ENCODE measurements at places on chromosomes 1 and 21. TPM values are rescaled to one million over a fixed set of nuclear protein-coding genes. Genes with fewer than 3 reads are reported as not detected.

GRCh38 chr1:7922301-7922700 lies 18.3 kb downstream of the TNFRSF9 start:
- DNase-seq, result no peak

DNA sequence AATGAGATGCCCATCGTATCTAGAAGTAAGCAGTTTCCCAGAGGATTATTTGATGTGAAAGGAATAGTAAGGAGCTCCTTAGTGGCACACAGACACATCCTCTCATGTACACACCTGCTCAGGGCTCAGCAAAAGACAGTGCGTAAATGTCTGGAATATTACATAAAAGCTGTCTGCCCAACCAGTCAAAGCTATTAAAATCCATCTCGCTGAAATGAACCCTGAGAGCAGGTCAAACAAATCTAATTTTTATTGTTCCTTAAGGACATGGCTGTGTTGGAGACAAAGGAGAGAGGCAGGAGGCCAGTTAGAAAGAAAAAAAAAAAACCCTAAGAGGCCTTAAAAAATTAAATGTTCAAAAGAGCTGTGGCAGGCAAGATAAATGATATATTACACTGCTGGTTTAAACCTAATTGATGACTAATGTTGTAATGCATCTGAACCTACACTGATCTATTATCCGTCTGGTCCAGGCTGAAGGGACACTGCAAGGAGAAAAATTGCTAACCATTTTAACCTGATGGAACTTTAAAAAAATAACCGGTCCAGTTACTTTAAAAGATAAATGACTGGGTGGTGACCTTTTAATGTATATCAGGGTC lies 58.5 kb upstream of the FGGY start:
- DNase-seq, result no peak

DNA sequence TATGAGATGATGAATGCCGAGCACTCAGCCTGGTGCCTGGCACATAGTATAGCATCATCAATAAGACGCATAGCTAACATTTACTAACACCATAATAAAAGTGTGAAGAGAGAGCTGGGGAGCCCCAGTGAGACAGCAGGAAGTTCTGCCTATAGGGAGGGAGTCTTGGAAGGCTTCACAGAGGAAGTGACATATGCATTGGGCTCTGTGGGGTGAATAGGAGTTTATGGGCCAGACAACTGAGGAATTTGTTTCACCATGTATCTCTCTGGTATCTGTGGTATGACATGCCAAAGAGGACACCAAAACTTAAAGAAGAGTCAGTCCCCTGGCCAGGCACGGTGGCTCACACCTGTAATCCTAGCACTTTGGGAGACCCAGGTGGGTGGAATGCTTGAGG lies 118.3 kb upstream of the TMEM51 start:
- no peak for DNase-seq

The LENEP gene
- 0.21 TPM for polyA plus RNA-seq

DNA sequence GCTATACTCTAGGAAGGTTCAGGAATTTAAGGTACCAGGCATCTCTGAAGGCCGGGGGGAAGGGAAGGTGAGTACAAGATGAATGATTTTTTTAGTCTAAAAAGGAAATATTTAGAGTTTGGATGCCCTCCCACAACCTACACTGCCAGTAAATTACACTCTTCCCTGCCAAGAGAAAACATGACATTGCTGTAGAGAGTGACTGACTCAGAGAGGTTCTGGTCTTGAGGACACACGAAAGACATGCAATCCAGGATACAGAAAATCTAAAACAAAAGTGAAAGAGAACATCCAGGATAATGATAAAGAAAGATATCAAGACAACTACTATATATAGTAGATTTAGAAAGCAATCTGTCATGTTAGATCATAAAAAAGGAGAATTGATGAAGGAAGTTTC lies 200.5 kb downstream of the TYW3 start:
- no peak for DNase-seq

GRCh38 chr21:19507682-19508260 lies 1104.2 kb upstream of the TMPRSS15 start:
- no peak for DNase-seq

DNA sequence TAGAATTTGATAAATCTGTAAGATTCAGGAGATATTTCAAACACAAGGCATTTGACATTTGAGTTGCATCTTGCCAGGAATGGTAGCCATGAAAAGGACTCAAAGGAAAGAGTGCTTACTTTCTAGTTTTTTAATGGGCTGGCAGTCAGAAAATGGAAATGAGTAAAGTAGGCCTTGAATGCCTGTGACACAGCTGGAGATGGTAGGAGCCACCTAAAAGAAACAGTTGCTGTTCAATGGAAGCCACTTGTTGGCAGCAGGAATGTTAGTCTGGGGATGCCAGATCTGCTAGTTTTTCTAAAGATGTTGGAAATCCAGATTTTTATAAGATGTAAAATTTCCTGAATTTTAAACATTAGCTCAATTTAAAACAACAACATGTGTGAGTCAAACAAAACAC lies 43.6 kb downstream of the CACHD1 start:
- DNase-seq, result no peak

DNA sequence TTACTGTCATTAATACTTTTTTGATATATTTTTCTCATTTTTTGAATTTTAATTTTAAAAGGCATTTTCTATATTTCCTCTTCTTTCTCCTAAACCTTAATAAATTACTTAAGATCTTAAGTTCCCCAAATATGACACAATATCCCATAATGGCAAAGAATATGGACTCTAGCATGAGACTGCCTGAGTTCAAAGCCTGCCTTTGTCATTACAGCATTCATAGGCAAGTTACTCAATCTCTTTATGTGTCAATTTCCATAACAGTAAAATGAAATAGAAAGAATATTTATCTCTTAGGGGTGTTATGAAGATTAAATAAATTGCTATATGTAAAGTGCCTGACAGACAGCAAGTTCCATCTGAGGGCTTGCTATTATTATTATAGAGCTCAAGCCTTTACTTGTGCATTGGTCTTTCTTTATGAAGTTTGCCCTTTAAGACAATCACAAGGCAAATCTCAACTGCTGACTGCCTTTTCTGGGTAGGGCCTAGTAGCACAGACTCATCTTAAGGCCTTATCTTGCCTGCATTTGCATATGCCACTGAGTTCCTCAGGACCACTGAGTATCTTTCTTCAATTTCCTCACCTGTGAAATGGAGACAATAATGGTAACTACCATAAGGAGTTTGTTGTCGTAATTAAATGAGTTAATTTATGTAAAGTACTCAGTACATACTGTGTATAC lies 231.0 kb downstream of the NRIP1 start:
- DNase-seq, result no peak

GRCh38 chr1:17466359-17466758 lies 26.9 kb upstream of the RCC2 start:
- no peak for DNase-seq

GRCh38 chr1:161820914-161821313 lies 54.8 kb downstream of the ATF6 start:
- no peak for DNase-seq

DNA sequence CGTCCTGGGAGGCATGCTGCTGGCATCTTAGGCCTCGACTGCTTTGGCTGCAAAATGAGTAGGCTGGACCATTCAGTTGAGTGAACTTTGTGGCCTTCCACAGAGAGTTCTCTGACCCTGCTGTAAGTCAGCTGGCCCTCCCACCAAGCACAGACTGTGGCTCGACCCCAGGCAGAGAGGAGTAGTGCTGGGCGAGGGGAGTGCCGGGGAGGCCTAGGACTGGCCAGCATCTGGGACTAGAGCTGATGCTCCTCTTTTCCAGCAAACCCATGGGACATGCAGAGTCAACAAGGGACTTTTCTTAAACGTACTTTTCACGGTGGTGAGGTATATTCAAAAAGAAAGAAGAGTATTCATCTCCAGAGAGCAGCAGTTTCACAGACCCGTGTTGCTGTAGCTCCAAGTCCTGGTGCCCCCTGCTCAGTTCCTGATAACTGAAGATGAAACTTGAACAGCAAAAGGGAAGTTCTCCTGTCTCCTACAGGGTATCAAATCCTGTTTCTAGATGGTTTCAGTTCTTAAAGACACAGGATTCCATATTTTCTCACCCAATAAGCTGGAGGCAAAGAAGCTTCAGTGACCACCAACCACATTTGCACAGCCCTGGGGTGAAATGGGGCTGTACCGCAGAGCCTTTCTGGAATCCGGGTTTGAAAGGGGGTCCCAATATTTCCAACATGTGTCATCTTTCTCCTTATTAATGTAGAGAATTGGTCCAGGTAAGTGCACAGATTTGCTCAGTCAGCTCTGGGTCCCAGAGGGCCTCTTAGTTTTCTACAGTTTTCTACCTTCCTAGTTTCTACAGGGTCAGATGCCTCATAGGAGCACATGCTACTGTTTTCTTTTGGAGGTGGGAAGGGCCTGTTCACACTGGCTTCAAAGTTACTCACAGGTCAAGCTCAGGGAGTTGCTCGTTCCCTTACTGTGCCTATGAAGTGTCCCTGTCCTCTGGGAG lies 20.9 kb downstream of the BATF3 start:
- no peak for DNase-seq

DNA sequence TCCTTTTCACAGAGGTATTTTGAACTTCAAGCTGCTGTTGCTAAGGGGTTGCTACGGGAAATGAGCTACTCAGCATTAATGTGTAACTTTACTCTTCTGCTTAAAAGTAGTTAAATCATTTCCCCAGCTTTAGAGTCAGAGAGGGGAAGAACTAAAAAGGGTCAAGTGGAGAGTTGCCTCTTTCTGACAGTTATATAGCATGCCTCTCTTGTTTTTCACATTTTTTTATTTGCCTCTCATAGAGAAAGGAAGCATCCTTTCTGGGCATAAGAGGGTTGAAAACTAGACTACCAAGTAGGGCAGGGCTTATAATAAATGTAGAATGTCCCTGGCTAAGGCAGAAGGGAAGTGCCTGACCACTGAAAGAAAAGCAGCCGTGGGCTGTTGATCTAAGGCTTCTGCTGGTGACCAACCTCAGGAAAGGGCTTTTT lies 10.1 kb upstream of the ELAVL4 start:
- no peak for DNase-seq

The CASQ1 gene
- polyA plus RNA-seq, result 0.17 TPM

The CORT gene
- polyA plus RNA-seq, result not detected

The ARID1A gene
- polyA plus RNA-seq, result 16.4 TPM

GRCh38 chr1:245045087-245045881 lies 109.5 kb upstream of the KIF26B start:
- no peak for DNase-seq

- DNase-seq, result no peak
Measured at GRCh38 chr1:196259316-196259715, 348.9 kb downstream of the KCNT2 start.

- no peak for DNase-seq
Measured at GRCh38 chr1:36821386-36821785, 212.9 kb downstream of the GRIK3 start.

- no peak for DNase-seq
Measured at GRCh38 chr1:94060720-94061119, 60.2 kb downstream of the ABCA4 start.

GRCh38 chr1:150387200-150387599 lies 23.3 kb downstream of the RPRD2 start:
- no peak for DNase-seq

The PWP2 gene
- polyA plus RNA-seq, result 12.1 TPM

DNA sequence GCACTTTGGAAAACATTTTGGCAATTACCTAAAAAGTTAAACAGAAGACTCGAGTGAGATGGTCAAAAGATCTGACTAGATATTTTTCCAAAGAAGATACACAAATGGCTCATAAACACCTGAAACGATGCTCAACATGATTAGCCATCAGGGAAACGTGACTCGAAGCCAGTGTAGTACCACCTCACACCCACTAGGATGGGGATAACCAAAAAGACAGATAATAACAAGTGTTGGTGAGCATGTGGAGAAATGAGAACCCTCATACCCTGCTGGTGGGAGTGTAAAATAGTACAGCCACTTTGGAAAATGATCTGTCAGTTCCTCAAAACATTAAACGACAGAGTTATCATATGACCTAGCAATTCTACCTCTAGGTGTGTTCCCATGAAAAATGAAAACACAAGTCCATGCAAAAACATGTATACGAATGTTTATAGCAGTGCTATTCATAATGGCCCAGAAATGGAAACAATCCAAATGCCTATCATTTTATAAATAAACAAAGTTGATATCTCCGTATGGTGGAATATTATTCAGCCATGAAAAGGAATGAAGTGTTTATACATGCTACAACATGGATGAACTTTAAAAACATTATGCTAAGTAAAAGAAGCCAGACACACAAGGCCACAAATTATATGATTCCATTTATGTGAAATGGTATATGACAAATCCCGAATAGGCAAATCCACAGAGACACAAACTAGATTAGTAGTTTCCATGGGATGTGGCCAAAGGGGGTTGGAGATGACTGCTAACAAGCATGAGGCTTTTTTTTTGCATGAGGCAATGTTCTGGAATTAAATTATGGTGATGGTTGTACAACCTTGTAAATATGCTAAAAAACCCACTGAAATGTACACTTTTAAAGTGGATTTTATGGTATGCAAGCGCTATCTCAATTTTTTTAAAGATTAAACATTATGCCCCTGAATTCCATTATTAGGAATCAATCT lies 625.3 kb downstream of the KIF26B start:
- DNase-seq, result no peak

DNA sequence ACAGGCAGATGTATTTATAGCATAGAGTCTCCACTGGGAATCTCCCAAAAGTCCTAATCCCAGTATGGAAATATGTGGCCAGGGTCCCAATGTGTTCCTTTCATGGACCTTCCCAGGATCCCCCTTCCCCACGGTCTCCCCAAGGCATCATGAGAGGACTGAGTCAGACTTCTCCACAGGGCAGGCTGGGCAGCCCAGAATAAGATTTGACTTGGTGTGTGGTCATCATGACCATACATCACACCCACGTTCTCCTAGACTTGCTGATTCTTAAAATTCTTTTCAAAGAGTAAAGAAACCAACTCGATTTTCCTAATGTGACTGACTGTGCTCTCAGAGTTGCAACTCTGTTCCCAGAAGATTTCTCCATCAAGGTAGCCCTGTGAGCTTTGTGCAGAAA lies 93.9 kb upstream of the CD34 start:
- DNase-seq, result no peak

The PCBP3 gene
- 1.6 TPM for polyA plus RNA-seq

DNA sequence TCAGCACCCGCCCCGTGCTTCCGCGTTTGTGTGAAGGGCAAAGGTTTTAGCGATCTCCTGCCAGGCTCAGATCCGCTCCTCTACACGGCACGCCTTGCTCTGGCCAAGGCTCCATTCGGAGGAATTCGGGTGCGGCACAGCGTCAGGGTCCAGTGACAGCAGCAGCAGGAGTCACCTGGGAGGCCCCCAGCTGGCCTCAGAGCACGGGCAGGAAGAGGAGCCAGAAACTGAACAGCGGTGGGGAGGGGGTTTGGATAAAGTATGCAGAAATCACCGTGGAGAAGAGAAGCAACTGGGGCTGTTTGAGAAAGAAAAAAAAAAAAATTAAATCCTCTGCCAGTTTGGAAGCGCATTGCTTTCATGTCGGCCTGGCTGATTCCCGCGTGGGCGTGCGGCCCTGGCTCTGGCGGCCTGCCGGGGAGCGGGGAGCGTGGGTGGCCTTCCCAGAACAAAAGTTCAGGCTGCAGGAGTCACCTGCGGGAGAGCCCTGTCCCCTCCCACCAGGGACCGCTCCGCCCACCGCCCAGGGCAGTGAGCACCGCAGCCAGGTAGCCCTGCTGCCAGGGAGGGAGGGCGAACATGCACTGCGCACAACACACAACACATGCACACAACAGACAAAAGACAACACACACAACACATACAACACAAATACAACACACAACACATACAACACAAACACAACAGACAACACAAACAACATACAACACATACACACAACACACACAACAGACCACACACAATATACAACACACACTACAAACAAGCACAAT lies 107.6 kb downstream of the ETS2 start:
- peak; percentile 36 for DNase-seq

GRCh38 chr1:24544239-24544638 lies 11.6 kb upstream of the NCMAP start:
- no peak for DNase-seq

Data from AG04450 (cell line).